ENCODE measurements at places on chromosomes 3 and 15.

DNA sequence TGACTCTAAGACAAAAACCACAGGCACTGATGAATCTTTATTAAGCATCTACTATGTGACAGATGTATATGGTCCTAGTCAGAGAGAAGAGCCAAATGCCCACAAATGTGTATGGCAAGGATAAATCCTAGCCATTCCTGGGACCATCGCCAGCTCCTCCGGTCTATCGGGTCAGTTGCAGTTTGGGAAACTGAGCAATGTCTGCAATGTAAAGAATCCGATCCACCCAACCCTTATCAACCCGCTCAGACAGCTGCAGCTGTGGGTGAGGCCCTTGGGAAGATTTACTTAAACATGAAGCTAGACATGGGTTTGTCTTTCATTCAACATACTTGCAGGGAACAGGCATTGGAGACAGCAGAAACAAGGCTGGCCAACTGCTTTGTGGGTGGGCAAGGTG lies 40.5 kb upstream of the CDV3 start:
- DNase-seq = no peak

DNA sequence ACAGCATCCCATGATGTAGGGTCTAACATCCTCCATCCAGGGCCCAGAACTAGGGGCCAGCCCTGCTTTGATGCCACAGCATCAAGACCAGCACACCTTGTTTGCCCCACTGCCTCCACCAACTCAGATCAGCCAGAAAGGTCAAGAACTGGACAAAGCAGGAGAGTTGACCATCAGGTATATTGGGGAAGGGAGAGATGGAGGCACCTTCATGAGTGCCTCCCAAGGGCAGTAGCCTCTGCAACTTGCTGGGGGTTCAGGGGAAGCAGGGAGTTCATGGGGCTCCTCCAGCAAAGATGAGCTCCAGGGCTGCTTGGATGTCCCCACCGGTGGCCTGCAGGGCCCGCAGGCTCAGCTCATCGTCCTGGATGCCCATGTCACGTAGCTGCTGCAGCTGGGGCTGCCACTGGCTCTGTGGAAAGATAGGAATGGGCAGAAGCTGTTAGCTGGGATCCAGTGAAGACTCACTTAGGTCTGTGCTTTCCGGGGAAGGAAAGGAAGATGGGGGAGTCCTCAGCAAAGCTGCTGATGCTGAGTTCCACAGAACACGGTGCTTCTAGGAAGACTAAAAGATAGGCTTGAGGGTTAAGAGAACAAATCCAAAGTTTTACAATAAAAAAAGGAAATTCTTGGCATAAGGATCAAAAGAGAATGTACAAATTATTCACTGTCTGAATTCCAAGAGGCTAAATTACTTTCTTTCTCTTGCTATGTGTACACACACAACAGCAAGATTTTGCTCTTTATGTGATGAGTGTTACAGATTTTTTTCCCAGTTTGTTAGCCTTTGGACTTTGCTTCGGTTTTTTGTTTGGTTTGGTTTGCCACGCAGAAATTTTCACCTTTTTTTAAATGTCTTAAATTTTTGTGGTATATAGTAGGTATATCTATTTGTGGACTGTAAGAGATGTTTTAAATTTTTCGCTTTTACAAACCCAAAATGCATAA lies 12.3 kb upstream of the SEMA7A start:
- no peak for DNase-seq

GRCh38 chr15:41020829-41021228 lies 67.6 kb downstream of the CHAC1 start:
- no peak for DNase-seq

DNA sequence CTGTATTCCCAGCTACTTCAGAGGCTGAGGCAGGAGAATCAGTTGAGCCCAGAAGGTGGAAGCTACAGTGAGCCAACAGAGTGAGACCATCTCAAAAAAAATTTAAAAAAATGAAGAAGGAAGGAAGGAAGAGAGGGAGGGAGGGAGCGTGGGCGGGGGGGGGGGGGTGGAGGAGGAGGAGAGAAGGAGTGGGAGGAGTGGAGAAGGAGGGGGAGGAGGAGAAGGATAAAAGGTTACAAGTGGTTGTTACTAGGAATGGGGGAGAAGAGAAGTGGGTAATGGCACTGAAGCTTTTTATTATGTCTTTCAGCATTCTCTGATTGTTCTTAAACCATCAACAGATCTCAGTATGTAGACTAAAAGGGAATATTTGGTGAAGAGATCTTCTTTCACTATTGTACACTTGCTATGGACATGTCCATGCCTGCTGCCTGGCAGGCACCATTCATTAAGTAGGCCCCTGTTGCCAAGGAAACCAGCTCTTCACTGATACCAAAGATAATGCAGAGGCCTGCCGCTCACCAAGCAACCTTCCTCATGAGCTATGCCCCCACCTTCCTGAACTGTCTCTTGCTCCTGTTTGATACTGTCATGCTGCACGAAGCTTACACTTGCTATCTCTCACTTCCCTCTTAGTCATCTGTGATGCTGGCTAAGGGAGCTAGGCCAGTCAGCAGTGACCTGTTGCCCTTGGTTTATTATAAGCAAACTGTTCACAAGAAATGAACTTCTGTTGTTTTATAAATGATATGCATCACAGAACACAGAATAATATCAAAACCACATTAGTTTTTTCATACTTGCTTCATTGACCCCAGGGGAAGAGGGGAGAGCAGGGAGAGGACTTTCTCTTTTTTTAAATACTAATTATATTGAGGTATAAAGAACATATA lies 23.1 kb downstream of the EPM2AIP1 start:
- DNase-seq = peak; percentile 34

GRCh38 chr3:169552533-169552932 lies 111.0 kb downstream of the MECOM start:
- DNase-seq = no peak

DNA sequence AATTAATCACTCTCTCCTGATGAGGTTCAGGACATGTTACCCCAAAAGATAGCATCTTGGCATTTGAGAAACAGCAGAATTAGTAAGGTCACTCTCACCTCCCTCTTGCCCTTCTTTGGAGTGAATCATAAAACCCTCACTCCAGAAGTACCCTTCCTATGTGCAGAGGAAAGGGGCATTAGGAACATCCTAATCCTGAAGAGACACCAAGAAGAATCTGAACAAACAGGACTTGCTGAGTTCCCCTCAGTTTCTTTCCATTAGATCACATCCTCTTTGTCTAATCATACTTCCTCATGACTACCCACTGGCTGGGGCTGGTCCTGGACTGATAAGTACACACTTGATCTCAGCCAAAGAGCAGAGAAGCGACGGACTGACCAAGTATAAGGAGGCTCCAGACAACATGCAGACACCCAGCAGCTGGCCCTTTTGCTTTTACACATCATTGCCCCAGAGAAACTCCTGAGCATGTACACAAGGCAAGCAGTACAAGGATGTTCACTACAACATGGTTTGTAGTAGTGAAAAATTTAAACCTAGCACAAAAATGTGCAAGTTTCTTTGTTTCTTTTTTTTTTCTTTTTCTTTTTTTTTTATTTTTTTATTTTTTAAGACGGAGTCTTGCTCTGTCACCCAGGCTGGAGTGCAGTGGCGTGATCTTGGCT lies 15.0 kb upstream of the TM6SF1 start:
- DNase-seq = no peak

GRCh38 chr15:42171122-42171521 lies 14.7 kb upstream of the PLA2G4F start:
- no peak for DNase-seq

- DNase-seq = no peak
These were observed 49.0 kb upstream of the DUT start for GRCh38 chr15:48282216-48282615.

DNA sequence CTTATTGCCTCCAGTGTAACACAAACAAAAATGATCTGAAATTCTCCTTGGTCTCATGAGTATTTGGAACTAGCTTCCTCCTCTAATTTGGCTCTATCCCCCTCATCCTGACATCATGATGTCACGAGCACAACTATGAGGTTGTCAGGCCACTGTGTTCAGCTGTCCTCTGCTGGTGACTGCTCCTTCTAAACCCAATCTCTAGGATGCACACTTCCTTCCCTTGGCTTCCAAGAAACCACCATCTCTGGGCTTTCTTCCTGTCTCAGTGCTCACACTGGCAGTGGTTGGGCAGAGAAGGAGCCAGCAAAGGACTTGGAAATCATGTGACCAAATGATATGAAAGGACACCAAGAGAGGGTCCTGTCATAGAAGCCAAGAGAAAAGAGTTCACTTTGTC lies 30.7 kb upstream of the EIF1B start:
- DNase-seq = no peak

DNA sequence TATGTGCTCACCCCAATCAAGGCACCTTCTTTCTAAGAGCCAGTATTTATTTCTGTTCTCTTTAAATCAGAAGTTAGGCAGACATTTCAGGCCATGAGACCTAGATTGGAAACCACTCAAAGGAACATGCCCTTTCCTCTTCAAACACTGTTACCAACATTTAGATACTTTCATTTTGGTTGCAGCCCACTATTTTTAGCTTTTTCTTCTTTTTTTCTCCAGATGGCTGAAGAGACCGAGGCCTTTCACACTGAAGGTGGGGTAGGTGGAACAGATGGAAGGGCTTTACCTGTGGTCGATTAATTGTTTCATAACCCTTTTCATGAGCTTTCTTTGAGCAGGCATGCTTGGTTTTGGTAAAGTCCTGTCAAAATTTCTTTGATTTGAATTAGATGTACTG lies 10.9 kb upstream of the LZTFL1 start:
- no peak for DNase-seq

DNA sequence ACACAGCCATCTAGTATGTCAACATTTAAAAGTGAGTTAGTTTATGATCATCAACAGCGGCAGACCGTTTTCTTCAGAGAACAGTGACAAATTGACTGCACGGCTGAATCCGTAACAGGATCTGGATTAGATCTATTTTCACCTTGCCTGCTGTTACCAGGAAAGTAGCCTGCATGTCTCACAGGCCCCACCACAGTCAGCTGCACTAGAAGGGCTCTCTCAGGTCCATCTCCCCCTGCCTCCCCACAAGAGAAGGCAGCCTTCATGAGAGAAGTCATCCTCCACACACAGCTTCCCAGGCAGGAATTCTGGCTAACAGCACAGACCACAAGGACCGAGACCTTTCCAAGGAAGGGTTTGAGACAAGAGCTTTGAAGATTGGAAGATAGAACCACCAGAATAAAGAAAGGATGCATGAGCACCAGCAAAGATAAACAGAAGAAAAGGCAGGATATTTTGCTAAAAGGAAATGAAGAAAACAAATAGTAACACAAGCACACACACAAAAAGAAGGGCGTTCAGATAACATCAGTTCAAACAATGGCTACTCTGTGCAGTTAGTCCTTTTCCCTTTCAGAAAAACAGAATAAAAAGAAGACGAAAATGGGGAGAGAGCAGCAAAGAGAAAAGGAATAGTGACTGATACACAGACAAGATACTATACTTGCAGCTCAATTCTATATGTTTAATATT lies 127.5 kb downstream of the SNRK start:
- DNase-seq = no peak

DNA sequence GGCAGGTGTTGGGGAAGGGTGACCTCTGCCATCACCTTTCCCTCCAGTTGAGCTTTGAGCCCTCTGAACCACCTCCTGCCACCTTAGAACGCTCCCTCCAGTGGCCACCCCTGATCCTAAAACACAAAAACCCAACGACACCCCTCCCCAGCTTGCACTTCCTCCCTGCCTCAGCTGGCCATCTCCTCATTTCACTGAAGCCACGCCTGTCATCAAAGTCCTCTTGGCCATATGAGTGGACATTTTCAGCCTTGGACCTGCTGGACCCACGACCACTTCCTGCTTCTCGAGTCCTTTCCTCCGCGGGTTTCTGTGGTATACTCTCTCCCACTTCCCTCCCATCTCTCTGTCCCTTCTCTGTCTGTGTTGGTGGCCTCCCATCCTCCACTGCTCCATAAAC lies 48.5 kb upstream of the NR2C2 start:
- DNase-seq = no peak

DNA sequence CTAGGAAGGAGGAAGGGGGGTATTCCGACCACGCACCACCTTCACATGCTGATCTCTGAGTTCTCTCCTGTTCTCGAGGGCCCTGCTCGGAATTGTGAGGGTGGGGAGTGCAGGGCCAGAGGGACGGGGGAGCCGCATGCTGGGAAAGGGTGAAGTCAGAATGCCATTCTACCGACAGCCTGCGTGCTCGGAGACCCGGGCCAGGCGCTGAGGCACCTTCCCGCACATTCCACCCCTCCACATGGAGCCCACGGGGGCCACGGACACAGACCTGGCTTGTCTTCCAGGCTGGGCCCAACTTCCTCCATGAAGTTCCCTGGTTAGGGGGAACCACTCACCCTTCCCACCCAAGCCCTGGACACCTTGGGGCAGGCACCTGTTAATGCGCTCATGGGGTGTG lies 28.7 kb upstream of the PIGZ start:
- no peak for DNase-seq

GRCh38 chr3:143935678-143936077 lies 35.9 kb upstream of the DIPK2A start:
- DNase-seq = no peak

DNA sequence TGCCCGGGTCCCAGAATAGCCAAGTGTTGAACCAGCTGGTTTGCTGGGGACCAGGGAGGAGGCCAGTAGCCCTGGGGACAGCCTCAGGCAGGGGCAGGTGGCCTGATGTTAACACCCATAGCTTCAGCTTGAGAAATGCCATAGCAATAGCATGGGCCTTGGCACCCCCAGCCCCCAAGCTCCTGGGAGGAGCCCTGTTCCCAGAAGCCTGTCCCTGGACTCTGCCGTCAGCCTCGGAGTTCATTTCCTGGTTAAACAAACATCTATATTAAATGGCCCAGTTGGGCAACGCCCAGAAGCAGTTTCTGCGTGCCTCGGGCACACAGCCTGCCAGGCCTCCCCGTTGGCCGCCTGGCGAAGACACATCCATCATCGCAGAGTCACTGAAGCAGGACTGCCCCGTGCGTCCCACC lies 58.2 kb downstream of the FGD5 start:
- no peak for DNase-seq

GRCh38 chr15:46460431-46461094 lies 825.7 kb downstream of the SQOR start:
- DNase-seq = no peak

GRCh38 chr3:169246158-169246557 lies 417.4 kb downstream of the MECOM start:
- DNase-seq = no peak

- DNase-seq = no peak
These were observed 14.2 kb downstream of the TERC start for GRCh38 chr3:169750665-169751064.

- no peak for DNase-seq
These were observed 47.0 kb upstream of the SELENOK start for GRCh38 chr3:53938645-53939044.

- DNase-seq = peak; percentile 61
These were observed 1.1 kb downstream of the EAF1 start for GRCh38 chr3:15428539-15428938.

Data from HS-5 (cell line).